HT1080 (cell line): ENCODE measurements at places on chromosomes 11 and 22. TPM values are rescaled to one million over a fixed set of nuclear protein-coding genes. Genes with fewer than 3 reads are reported as not detected.

Gene TENM4
- 27.1 and 33.5 TPM in 2 replicates for total RNA-seq

- no peak for DNase-seq
Observed at GRCh38 chr22:39712751-39713525, 142.4 kb downstream of the CACNA1I start.

Gene CNTN5
- not detected in 2 replicates for total RNA-seq

Gene PGA3
- not detected in 2 replicates for total RNA-seq

DNA sequence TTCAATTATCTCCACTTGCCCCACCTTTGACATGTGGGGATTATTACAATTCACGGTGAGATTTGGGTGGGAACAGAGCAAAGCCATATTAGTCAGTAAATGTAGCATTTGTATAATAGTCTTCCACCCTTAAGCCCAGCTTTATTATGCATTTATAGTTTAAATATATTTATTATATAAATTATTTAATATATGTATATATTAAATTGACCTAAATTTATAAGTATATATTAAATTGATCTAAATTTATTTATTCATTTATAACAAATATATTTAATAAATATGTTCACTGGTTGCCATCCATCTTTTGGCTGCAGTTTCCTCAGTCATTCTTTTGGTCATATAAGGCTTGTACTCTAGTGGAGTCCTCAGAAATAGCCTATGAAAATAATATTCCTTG lies 23.6 kb upstream of the CHORDC1 start:
- no peak for DNase-seq

- DNase-seq = no peak
Observed at GRCh38 chr22:27215871-27216270, 558.5 kb downstream of the MIAT start.

DNA sequence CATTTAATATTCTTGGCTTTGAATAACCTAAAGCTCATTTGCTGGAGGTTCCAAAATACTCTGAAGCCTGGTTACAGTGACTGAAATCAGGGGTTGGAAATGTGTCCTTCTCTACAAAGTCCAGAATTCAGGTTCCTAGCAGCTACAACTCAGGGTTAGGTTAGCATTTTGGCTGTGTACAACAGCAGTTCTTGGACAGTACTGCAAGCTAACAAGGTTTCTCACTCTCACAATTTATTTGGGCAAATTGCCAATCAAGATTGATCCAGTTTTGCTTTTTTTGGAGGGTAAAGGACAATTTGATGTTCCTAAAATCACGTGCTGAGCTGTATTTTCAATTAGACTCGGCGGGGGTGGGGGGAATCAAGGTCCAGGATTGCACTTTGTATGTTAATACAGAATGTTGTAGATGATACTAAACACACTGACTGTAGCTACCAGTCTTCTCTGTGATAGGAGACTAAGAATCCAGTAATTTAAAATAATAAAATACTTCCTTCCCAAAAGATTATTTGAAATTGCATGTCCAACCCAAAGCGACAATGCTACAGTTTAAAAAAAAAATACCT lies 49.7 kb upstream of the RAPSN start:
- DNase-seq = no peak

GRCh38 chr11:134466156-134466555 lies 54.1 kb upstream of the B3GAT1 start:
- DNase-seq = no peak

GRCh38 chr11:82996966-82997606 lies 74.6 kb downstream of the RAB30 start:
- peak; percentile 51 for DNase-seq

Gene P2RY2
- 0.05 TPM in 1 of 2 replicates, not detected in the other for total RNA-seq

Gene OR2D2
- total RNA-seq = not detected in 2 replicates

DNA sequence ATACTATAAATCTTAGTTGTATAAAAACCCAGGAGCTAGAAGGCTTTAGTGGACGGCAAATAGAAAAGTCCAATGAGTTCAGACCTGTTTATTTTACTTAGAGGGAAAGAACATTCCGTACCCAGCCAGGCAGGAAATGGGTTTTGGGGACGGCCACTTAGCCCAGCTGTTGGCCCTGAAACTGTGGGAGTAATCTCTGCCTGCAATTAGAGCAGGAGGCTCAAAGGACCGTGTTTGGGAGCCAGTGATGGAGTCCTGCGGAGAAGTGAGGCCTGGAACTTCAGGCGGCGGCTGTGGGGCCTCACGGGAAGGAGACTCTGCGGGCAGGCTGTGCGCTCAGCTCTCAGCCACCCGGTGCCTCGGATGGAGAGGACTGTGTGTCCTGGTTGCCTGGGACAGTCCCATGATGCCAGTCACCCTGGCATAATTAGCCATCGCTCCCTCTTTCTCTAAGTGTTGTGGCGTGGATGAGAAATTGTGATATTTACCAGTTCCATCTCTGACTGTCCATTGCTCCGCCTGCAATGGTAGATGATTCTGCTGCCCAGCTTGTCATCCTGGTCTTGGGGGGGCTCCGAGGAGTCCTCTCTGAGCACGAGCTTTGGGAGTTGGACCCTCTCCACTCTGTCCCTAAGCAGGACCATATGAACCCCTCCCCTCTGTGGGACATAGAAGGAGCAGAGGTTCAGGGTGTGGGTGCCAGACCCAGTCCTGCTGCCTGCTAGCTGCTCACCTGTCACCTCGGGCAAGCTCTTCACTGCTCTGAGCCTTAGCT lies 530.3 kb downstream of the TBC1D22A start:
- DNase-seq = no peak
